ENCODE measurements at places on chromosomes 11 and 22.

- no peak for DNase-seq
These were observed at the start of gene FOLH1 for GRCh38 chr11:49208006-49208721. Gene FOLH1 (minus strand): TSS chr11:49208602. CDS start chr11:49208409, 193 bp downstream.

DNA sequence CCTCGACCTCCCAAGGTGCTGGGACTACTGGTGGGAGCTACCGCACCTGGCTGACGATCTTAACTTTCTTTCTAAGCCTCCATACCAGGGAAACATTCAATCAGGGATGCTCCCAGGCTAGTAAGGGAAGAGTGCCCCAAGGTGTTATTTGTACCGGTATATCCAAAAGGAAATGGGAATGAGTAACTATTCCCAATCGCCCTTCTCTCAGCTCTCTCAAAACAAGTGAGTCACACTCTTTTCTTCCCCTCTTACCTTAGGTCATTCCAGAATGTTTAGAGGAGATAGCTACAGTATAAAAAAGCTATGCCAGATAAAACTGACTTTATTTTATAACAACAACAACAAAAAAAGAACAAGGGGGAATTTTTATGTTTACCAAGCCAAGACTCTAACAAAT, 13.7 kb downstream of the DCDC1 start:
- peak; percentile 3 for DNase-seq

DNA sequence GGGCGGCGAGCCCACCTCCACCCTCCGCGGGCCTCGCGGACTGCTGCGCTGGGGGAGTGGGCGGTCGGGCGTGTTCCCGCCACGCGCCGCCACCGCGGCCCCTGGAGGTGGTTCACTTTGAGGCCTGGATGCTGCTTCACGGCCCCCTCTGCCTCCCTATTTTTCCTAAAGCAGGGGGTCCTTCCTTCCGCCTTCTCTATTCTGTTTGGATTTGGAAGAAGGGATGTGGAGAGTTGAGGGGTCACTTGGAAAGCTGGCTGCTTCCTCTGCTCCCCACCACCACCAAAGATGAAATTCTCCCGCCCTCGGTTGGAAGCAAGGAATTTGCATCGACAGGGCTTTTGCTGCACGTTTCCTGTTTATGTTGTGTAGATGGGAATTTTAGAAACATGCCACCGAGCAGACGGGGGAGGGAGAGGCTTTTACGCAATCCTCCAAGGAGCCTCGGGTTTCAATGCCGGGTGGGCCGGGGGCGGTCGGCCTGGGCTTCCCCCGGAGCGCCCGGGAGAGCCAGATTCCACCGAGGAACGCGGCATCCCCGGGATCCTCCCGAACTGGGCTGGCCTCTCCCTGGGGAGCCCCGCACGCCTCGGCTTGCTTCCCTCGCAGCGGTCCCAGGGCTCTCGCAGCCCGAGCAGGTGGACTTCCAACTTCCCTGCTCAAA, 403 bp upstream of the SBF2 start:
- DNase-seq, result peak; percentile 69

GRCh38 chr11:88315015-88315414, 22.5 kb downstream of the CTSC start:
- DNase-seq, result no peak

DNA sequence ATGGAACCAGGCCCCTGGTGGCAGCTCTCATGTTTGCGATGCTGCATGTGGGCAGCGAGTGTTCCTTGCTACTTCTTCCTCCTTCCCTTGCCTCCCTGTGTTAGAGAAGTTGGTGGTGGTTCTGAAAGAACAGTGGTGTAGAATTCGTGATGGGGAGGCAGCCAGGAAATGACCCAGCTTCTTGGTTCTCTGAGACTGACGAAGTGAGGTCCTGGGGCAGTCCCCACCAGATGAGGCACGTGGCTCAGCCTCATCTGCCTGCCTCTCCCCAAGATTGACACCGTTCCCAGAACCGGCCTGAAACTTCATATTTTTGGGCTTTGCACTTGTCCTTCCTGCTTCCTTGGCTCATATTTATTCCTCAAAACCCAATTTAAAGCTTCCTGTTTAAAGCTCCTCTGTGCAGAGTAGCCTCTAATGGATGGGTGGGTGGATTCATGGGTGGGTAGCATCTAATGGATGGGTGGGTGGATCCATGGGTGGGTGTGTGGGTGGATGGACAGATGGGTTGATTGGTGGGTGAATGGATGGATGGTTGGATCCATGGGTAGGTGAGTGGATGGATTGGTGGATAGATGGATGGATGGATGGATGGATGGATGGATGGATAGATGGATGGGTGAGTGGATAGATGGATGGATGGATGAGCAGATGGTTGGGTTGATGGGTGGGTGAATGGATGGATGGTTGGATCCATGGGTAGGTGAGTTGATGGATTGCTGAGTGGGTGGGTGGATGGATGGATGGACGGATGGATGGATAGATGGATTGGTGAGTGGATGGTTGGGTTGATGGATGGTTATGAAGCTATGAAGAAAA, 77.3 kb upstream of the ATXN10 start:
- no peak for DNase-seq

GRCh38 chr11:57638005-57638781, 11.5 kb downstream of the YPEL4 start:
- peak; percentile 58 for DNase-seq

GRCh38 chr11:94885581-94885980, 87.8 kb downstream of the CWC15 start:
- DNase-seq, result no peak

GRCh38 chr22:26775394-26775793, 118.0 kb downstream of the MIAT start:
- no peak for DNase-seq

DNA sequence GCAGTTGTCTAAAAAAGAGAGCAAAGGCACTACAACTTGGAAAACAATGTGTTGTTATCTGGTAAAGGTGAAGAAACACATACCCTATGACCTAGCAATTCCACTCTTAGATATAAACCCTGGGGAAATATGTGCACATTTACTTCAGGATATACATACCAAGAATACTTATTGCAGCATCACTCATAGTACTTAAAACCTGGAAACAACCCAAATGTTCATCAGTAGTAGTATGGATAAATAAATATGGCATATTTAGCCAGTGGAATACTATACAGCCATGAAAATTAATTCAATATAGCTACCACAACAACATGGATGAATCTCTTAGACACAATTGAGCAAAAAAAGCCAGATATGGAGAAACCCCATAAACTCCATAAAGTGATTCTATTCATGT, 26.1 kb upstream of the MICAL2 start:
- no peak for DNase-seq
